ENCODE measurements at places on chromosomes 7 and 10.

GRCh38 chr7:69090936-69091335 lies 507.3 kb upstream of the AUTS2 start:
- DNase-seq = no peak

DNA sequence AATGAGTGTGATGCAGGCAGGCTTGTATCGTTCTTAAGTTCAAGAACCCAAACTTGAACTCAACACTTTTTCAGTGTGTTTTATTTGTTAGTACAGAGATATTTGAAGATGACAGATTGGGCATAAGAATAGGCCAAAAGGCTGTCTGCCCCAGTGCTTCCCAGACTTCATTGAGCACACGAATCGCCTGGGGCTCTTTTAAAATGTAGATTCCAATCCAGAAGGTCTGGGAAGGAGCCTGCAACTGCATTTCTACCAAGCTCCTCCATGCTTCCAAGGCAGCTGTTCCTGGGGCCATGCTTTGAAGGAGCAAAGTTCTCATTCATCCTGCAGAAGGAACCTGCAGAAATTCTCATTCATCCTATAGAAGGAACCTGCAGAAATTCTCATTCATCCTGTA lies 114.5 kb upstream of the INSYN2A start:
- DNase-seq = no peak

GRCh38 chr7:2525658-2526630 lies 6.4 kb downstream of the LFNG start:
- DNase-seq = no peak

DNA sequence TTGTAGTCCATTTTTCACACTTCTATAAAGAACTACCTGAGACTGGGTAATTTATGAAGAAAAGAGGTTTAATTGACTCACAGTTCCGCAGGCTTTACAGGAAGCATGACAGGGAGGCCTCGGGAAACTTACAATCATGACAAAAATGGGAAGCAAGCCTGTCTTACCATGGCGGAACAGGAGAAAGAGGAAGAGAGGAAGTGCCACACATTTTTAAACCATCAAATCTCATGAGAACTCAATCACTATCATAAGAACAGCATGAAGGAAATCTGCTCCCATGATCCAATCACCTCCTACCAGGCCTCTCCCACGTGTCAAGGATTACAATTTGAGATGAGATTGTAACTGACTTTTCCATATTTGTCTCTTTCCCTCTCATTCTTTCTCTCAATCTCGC lies 9.3 kb upstream of the PNPLA8 start:
- no peak for DNase-seq

- DNase-seq = no peak
Observed at GRCh38 chr10:125762692-125763648, 12.7 kb downstream of the MMP21 start.

GRCh38 chr7:138238734-138239659 lies 162.7 kb downstream of the AKR1D1 start:
- no peak for DNase-seq

DNA sequence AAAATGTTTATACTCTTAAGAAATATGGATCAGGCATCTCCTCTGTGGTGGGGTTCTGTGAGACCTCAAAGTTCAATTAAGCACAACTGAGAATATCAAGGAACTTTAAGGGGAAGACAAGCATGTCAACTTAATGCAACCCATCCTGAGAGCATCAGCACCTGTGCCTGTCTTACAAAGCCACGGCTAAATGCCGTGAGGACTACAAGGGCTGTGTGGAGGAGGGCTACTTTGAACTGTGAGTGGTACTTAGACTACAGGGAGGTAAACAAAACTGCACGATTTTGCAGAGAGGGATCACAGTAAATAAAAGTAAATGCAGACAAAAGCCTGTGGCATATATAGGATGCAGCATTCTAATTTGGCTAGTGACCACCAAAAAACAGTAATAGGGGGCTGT lies 139.1 kb downstream of the ATE1 start:
- no peak for DNase-seq

DNA sequence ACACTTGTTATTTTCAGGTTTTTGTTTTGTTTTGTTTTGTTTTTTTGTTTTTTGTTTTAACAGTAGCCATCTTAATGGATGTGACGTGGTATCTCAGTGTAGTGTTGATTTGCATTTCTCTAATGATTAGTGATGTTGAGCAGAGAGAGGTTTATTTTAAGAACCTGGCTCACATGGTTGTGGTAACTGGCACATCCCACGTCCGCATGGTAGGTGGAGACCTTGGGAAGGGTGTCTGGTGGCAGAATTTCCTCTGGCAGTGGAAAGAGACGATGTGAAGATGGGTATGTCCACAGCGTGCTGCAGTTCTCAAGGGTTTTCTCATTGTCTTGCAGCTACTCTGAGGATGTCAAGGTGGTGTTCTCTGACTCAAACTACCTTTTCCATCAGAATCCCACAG lies 252.2 kb downstream of the GALNT17 start:
- no peak for DNase-seq

DNA sequence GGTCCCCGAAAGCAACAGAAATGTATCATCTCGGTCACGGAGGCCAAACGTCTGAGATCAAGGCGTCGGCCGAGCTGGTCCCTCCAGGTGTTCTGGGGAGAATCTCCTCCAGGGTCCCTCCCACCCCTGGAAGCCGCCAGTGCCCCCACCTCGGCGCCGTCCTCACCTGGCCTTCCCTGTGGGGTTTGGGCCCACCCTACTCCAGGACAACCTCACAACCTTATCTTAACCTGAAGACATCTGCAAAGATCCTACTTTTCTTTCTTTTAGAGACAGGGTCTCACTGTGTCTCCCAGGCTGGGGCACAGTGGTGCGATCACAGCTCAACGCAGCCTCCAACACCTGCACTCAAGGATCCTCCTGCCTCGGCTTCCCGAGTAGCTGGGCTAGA lies 33.4 kb downstream of the ADAP1 start:
- DNase-seq = no peak

DNA sequence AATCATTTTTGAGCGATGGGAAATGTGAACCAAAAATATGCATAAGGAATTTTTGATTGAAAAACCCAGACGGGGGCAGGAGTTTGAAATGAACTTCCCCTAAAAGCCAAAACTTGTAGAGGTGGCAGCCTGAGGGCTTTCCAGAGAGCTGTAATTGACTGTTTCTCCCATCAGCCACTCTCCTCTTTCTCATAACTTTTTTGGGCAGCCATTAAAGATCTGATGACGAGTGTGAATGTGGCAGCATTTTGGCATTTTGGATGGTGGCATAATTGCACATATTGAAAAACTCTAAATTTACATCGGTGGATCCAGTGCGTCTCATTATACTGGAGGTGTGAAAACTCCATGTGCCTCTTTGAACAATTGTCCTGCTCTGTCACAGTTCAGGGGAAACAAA lies 159.0 kb downstream of the CUX1 start:
- DNase-seq = no peak

DNA sequence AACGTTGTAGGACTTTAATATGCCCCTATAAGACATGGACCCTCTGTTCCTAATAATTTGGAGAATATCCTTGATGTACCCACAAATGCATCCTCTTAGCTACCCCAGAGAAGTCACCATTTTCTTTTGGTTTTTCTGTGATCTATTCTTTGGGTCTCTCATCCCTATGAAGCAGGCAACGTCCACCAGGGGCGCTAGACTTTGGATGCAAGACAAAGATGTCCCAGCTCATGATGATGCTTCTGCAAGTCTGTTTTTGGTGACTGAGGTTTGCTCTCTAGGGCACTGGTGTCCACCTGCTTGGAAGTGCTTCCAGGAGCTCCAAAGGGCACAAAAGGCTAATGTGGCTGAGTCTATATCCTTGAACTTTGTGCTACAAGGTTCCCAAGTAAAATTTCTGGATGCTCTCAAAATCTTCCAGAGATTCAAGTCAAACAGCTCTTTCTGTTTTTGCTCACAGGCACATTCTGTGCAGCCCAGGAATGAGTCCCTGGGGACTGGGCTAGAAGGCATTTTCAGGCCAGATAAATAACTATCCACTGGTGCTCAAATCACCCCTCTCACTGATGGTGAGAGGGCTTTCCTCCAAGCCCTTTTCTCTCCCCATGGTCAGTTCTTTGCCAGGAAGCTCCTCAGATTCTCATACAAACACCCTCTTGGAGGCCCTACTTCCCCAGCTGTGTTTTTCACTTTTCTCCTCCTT lies 166.4 kb downstream of the C7orf25 start:
- DNase-seq = no peak

- no peak for DNase-seq
Observed at GRCh38 chr7:155610633-155611193, 33.7 kb upstream of the RBM33 start.
